Foreskin fibroblast (primary cell): ENCODE measurements at places on chromosomes 11 and 22.

GRCh38 chr11:8292351-8292750 lies 28.7 kb upstream of the LMO1 start:
- DNase-seq = no peak

DNA sequence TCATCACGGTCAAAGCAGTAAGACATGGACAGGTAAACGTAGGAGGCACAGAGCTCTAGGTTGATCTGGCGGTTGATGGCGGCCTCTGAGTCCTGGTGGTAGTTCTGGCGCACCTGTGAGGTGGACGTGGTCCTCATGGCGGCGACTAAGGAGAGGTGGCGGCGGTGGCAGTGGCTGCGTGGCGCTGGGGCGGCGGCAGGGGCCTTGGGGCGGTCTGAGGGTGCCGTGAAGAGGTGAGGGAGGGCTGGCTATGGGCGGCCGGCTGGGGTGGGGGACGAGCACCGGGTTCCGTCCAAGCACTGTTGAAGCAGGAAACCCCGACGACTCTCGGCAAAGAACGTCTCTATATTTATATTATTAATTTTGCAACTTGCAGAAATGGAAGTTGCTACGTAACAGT lies 85.6 kb downstream of the RSF1 start:
- no peak for DNase-seq

DNA sequence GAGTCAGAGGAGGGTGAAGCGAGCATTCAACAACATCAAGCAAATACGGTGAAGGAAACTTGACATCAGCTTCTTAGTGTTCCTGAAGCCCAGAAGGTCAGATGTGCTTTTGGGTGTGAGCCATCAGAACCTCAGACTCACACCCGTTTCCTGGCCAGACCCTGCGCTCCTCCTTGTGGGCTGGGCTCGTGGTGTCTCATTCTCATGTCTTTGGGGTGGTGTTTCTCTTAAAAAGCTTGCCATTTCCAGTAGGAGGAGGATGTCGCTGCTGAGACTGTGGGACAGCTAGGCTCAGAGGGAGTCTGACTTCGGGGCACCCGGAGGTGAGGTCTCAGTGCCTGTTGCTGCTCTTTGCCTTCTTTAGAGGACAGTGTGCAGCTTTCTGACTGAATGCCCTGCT lies 24.2 kb downstream of the PPFIBP2 start:
- peak; percentile 59 for DNase-seq

GRCh38 chr11:36006556-36006955 lies 62.7 kb downstream of the LDLRAD3 start:
- no peak for DNase-seq

GRCh38 chr22:18968011-18968749 lies 32.1 kb upstream of the PRODH start:
- DNase-seq = no peak

DNA sequence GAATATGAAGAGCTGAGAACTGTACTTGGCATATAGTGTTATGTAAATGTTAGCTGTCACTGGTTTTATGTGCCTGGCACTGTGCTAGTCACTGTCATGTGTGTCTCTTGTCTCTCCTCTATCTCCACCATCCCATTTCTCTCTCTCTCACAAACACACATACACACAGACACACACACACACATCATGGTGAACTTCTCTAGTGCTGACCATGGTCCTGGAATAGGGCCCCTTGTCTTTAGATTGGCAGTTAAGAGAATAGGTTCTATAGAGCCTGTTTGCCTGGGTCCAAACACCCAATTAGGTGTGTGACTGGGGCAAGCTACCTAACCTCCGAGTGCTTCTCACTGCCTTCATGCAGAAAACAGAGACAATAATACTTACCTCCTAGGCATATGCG lies 109.7 kb upstream of the NARS2 start:
- no peak for DNase-seq

- peak; percentile 37 for DNase-seq
Measured at GRCh38 chr11:73236854-73237253, 18.8 kb downstream of the P2RY2 start.

DNA sequence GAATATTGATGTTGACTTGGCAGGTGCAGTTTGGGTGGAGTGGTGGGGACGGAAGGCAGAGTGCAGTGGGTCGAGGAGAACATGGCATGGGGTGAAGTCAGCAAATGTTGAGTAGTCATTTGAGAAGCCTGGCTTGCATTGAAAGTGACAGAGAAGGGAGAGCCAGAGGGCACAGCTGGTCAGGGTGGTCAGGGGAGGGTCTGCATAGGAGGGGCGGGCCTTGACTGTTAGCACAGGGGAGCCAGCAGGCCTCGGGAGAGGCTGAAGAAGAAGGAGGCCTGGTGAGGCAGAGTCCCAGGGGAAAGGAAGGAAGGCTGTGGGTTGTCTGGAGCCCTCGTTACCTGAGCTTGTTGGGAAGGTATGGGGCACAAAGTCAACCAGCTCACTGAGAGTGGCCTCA lies 230.8 kb upstream of the TBCEL start:
- no peak for DNase-seq

- DNase-seq = peak; percentile 54
Measured at GRCh38 chr11:17021511-17021910, 7.3 kb upstream of the PLEKHA7 start.

DNA sequence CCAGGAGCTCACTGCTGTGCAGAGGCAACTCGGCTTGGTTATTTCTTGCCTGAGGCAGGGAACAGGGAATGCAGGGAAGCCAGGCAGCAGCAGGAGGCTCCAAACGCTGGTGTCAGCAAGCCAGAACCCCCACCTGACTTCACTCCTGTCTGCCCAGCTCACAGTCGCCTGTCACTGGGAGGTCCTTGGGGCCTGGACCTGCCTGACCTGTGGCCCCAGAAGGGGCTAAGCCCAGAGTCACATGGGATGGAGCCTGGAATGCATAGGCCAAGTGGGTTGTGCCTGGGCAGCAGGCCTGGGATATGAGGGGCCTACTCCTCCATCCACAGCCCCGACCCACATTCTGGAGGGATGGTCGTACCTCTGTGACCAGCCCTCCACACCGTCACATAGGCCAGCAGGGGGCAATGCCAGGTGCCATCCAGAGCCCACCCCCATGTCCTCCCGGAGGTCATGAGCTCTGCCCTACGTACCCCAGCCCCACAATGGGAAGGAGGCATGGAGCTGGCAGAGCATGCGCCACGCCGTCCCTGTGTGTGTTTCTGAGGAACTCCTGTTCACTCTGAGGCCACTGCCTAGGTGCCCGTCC lies 5.2 kb downstream of the RASSF7 start:
- no peak for DNase-seq

DNA sequence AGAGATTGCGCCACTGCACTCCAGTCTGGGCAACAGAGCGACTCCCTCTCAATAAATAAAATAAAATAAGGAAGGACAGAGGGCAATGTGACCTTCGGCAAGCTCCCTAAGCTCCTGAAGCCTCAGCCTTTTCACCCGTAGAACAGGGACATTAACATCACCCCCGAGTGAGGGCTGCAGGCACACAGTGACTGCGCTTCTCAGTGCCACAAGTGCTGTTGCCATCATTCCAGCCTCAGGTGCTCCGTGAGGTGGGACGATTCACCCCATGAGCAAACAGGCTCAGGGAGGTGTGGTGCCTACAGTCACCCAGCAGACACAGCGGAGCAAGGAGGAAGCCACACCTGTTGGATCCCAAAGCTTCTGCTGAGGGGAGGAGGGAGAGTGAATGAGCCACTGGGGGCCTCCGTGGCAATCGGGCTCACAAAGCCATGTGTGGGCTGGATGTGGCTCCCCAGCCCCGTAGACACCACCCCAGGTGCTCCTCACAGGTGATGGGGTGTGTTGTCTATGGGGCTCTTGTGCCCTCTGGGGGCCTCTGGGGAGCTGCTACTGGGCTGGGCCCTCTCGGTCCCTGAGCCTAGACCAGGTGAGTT lies 9.1 kb upstream of the TCF20 start:
- DNase-seq = no peak

- no peak for DNase-seq
Measured at GRCh38 chr11:106477776-106478175, 400.3 kb downstream of the AASDHPPT start.

DNA sequence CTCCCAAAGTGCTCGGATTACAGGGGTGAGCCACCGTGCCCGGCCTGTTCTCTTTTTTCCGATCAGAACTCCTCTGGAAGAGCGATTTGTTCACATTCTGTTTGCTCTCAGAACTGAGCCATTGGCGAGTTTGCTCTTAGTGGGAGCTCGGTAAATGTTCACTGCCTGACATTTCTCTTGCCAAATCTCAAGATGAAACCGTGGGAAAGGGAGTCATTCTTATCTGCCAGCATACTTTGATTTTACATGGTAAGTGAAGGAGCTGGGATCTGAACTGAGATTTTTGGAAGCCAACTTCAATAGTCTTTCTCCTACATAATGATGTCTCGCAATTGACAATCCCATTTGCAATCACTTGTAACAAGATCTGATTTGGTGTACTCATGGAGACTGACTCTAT lies 445.8 kb upstream of the ISX start:
- DNase-seq = no peak

DNA sequence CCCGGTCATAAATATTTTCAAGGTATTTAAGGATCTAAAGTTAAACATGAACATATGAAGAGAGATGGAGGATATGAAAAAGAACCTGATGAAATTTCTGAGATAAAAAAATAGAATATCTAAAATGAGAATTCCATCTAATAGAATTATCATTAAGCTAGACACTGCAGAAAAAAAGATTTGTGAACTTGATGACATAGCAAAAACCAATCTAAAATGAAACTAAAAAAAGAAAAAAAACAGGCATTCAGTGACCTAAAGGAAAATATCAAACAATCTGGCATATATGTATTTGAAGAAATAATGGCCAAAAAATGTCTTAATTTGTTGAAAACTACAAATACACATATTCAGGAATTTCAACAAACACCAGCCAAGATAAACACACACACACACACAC lies 81.6 kb upstream of the ZC3H12C start:
- no peak for DNase-seq

GRCh38 chr11:2929531-2929949 lies 320 bp upstream of the PHLDA2 start:
- peak; percentile 95 for DNase-seq

- DNase-seq = no peak
Measured at GRCh38 chr22:39296981-39297489, 22.4 kb downstream of the RPL3 start.

GRCh38 chr11:58685973-58686722 lies 45.6 kb downstream of the GLYAT start:
- no peak for DNase-seq

DNA sequence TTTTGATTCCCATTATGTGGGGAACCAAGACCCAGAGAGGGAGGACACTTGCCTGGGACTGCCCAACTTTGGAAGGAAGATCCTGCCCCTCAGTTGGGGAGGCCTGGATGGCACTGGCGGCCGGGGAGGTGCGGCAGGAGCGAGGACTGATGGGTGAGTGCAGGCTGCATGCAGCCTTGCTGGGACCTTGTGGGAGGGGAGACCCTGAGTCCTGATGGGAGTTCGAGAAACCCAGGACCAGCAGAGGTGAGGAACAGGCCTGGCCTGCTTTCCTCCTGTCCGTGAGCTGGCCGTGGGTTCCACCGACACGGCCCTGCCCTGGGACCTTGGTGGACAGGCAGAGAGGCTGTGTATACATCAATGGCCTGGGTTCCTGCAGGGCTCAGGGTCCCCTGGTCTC lies 19.3 kb upstream of the SMIM38 start:
- no peak for DNase-seq

- DNase-seq = no peak
Measured at GRCh38 chr11:90916706-90917105, 693.9 kb upstream of the CHORDC1 start.

- DNase-seq = no peak
Measured at GRCh38 chr11:24513479-24514218, 16.8 kb downstream of the LUZP2 start.

DNA sequence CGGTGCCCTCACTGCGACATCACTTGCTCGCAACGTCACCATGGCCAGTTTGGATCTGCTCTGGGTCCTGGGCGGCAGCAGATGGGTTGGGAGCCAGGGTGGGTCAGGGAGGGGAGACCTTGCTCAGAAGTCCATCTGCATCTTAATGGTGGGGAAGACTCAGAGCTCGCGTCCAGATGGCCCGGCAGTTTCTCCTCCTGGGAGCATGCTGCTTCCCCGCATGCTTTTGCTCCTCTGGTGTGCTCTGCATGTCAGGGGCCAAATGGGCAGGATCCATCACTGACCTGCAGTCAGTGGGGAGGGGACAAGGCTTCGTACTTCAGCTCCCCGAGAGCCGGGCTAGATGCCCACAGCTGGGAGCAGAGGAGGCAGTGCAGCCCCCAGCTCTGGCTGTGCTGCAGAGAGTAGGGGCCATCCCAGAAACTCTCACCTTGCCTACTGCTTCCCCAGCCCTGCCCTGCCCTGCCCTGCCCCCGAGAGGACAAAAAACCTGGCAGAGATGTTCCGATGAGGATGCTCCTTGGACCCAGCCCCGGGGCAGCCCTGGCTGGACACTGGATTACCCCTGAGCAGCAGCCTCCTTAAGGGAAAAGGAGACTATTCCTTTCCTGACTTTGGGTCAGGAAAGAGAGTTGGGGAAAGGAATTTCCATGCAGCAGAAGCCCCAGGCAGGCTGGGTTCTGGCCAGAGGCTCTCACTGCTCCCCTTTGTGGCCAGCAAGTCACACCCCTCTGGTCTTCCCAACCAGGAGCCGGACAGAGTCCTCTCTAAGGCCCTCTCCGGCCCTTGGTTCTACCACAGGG lies 149.9 kb downstream of the PKNOX2 start:
- DNase-seq = no peak

GRCh38 chr11:19929147-19929546 lies 216.5 kb downstream of the NAV2 start:
- peak; percentile 32 for DNase-seq

DNA sequence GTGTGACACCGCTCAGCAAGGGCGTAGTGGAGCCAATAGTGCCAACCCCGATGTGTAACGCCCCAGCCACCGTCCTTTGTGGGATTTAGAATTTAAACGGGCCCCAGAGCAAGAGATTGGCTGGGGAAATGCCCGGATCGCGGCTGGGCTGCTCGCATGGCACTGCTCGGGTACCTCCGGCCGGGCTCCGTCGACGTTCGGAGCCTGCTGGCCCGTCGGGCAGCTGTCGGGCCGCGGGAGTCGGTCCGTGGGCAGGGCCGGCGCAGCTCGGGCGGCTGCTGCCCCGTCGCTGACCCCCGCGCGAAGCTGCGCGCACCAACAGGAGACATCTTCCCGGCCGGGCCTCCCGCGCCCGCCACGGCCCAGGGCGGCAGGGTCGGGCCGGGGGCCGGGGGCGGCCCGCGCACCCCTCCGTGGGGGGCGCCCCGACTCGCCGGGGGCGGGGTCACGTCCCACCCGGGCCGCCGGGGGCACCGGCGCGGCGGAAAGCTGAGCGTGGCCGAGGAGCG lies 1.3 kb upstream of the KDM2A start:
- DNase-seq = peak; percentile 20

GRCh38 chr11:121543836-121544380 lies 91.1 kb upstream of the SORL1-AS1 start:
- no peak for DNase-seq

GRCh38 chr11:64103277-64103985 lies 62.5 kb downstream of the MACROD1 start:
- DNase-seq = no peak

- peak; percentile 67 for DNase-seq
Measured at GRCh38 chr11:35173011-35173511, 34.1 kb downstream of the CD44 start.
